ENCODE measurements at places on chromosomes 4 and X. TPM values are rescaled to one million over a fixed set of nuclear protein-coding genes. Genes with fewer than 3 reads are reported as not detected.
A peak's percentile ranks its signal among the peaks of the same experiment; 100 is the strongest.

DNA sequence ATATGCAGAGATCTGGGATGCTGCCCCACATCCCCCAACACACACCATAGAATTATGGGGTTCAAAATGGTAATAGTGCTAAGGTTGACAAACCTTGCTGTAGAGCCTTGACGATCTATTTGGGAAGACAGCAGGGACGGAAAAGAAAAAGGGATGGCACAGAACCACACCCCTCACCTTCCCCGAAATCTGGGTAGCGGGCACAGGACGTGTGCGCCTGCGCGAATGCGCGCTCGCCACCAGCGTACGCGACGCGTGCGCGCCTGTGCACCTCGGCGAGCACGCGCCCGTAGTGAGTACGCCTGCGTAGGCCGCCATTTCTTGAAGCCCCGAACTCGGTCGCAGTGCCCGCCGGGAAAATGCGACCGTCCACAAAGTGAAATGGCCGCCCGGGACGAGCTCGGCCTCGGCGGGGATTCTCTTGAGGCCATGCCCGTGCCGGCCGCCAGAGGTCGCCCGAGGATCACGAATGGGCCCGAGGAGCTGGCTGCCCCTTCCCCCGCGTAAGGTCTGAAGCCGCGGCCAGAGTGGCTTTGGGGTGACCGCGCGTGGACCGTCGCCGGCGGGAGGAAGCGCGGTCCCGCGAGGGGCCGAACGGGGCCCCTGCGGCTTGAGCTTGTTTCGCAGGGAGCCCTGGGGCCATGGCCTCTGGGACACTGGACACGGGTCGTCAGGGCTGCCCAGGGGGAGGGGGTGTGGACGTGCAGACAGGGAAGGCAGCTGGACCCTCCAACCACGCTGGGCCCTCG, 43.6 kb downstream of the ZNF185 start:
- DNase-seq: peak; percentile 92

DNA sequence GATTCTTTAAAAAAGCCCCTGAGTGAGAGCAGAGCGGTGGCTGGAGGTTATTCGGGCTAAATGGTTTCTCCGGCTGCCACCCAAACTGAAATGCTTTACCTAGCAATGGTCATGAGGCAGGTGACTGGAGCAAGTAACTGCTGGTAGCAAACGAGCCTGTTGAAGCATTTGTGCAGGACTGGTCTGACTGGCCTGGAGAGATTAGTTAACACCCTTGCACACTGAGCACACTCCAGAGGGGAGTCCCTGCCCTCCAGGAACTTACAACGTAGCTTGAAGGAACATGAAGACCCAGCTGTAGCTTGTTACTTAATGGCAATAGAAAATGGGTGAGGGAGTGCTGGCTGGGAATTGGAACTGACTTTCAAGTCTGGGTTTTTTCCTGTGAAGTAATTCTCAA, 40.4 kb downstream of the CCNG2 start:
- no peak for DNase-seq

GRCh38 chr4:3041192-3042142, 32.9 kb downstream of the HTT-AS start:
- peak; percentile 58 for DNase-seq

GRCh38 chr4:48017108-48017571, 568 bp downstream of the NIPAL1 start:
- DNase-seq: peak; percentile 80

DNA sequence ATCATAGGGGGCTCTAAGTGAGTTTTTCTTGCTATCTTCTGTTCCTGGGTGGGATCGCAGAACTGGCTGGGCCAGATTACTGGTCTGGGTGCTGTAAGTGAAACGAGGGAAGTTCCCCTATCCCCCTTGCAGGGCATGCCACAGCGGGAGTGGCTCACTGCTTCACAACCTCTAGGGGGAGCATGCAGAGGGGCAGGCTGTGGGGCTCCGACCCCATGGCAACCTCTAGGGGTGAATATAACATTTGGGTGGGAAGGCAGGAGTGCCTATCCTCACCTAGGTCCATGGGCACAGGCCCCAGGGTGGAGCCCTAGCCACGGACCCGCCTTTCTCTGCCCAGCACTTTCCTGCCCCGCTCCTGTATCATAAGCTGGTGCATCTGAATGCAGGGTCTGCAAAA, 1.7 kb upstream of the RRAGB start:
- DNase-seq: no peak

DNA sequence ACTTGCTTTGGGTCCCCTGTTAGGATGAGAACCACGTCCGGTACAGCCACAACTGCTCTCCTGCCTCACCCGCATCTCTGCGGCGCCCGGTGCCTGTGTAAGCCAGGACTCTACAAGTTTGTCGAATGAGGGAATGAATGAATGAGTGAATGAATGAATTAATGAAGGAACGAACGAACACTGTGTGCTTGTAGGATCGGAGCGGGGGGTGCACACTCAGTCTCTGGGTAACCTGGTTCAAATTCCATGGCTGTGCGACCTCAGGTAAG, 201.4 kb upstream of the PSAPL1 start:
- no peak for DNase-seq

GRCh38 chr4:133178956-133179355, 29.9 kb downstream of the PCDH10 start:
- no peak for DNase-seq

DNA sequence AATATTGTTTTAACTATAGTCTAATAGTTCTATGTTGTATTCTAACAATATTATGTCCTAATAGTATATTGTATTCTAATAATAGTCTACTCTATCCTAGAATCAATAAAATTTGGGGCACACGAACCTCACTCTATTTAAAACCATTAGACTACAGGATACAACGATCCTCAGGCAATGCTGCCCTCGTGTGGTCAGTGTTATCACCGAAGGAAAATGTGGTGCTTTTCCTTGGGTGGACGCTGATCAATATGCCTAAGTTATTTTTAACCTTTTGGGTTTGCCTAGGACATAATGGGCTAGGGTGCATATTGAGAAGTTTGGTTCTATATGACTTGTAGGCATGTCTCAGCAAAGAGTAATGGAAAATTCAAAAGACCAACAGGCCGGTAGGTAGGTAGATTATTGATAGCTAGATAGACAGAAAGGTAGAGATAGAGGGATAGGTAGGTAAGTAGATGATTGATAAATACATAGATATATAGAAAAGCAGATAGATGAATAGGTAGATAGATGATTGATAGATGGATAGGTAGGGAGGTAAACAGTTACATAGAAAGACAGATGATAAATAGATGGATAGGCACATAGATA, 75.1 kb downstream of the PRKX start:
- DNase-seq: peak; percentile 44

GRCh38 chr4:155512817-155513216, 136.1 kb upstream of the MAP9 start:
- DNase-seq: no peak

DNA sequence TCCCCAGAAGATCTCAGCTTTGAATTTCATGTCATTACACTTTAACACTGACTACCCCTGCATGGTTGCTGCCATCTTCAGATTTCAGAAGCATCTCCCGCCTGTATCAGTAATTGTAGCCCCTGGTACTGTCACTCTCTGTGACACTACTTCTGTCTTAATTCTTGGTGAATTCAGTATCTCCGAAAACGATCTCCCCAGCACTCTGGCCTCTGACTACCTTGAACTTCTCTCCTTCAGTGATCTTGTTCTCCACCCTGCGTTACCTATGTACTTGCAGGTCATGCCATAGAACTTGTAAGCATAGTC, 53.8 kb upstream of the ABCG2 start:
- DNase-seq: no peak

DNA sequence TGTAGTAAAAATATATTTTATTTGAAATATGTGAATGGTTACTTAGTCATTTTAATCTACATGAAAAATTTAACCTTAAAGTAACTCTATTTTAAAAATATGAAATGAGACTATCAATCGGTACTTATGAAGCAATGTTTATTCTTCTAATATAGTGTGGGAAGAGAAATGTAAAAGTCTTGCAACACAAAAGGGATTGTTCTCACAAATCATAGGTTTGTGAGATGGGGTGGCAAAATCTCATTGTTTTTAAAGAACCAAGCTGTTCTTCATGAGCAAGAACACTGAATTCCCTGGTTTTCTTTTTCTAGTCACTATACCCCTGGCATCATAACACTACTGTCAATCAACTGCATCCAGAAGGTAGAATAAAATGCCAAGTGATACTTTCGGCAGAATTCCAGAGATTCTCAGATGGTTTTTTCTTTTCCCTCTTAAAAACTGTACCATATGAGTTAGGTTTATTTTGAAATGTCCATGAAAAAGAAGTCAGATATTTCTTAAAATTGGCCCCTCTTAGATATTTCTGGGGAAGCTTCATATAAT, 52.2 kb downstream of the SNCA start:
- DNase-seq: no peak

Gene CENPVL2
- not detected for total RNA-seq

Gene KIF4A
- not detected for total RNA-seq

Gene NRK
- total RNA-seq: under 0.01 TPM

Gene DRP2
- 0.79 TPM for total RNA-seq

Gene DTHD1
- total RNA-seq: not detected

Gene VCX
- total RNA-seq: not detected

Gene F11
- total RNA-seq: not detected

All from transverse colon (tissue), 4 donors.